Activated CD4-positive, alpha-beta T cell treated with anti-CD3 and anti-CD28 coated beads, Interleukin-2, amount 10 ng/mL, durations not matched to agents 7 days and 5 days (primary cell): ENCODE measurements at places on chromosomes 7 and 10. TPM values are rescaled to one million over a fixed set of nuclear protein-coding genes. Genes with fewer than 3 reads are reported as not detected.

GRCh38 chr7:144820552-144820951, 15.3 kb downstream of the TPK1 start:
- peak overlapping the region; percentile 79 for H3K27ac ChIP-seq
- H3K4me1 ChIP-seq, result peaks cover 67% of the 10 kb centered on the region
- H3K27me3 ChIP-seq, result no peaks in the 10 kb centered on the region
- peak overlapping the region; percentile 4 for H3K4me3 ChIP-seq

- peaks cover 4% of the 10 kb centered on the region for H3K4me1 ChIP-seq
- peaks cover 17% of the 10 kb centered on the region for H3K36me3 ChIP-seq
- H3K27me3 ChIP-seq, result no peaks in the 10 kb centered on the region
- no peak overlapping the region for H3K4me3 ChIP-seq
- no peak for DNase-seq
These were observed 12.5 kb upstream of the DAGLB start for GRCh38 chr7:6460303-6460702.

DNA sequence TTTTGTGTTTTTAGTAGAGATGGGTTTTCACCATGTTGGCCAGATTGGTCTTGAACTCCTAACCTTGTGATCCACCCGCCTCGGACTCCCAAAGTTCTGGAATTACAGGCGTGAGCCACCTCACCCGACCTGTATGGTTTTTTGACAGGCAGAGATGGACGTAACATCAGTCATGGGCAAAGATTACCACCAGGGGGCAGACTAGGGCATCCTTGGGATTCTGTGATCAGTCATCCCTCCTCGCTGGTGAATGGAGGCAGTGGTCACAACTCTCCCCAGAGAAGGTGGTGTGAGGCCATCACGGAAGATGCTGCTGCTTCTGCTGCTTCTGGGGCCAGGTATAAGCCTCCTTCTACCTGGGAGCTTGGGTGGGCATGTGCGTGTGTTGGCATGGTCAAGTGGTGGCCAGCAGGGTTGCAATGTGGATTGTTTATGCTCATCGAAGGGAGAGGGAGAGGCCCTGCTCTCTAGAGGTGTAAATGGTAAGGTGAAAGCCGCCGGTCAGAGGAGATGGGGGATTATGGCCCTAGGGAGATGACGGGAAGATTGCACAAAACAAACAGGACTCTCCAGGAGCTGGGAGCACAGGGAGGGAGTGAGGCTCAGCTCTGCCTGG, 122.7 kb upstream of the PRSS1 start:
- H3K4me1 ChIP-seq, result peaks cover 10% of the 10 kb centered on the region
- peak overlapping the region; percentile 90 for H3K27ac ChIP-seq
- H3K4me3 ChIP-seq, result peak overlapping the region; percentile 79
- H3K27me3 ChIP-seq, result peaks cover 4% of the 10 kb centered on the region

DNA sequence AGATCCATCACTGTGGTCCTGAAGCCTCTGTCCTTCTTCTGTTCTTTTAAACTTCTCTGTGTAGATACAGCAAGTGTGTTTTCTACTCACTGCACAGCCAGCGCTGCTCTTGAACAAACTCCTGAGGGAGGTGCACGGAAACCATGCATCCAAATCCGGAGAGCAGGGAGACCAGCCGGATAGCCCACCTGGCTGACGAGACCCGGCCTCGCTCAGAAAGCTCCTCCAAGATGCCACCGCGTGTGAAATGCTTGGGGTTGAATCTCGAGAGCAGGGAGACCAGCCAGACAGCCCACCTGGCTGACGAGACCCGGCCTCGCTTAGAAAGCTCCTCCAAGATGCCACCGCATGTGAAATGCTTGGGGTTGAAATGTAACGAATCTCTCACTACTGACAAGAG, 602.0 kb downstream of the PTPRN2 start:
- H3K36me3 ChIP-seq, result no peaks in the 10 kb centered on the region
- no peaks in the 10 kb centered on the region for H3K4me1 ChIP-seq
- no peak overlapping the region for H3K27ac ChIP-seq

GRCh38 chr10:87674943-87675342, 15.3 kb downstream of the PAPSS2 start:
- DNase-seq, result no peak
- no peak overlapping the region for H3K27ac ChIP-seq
- peaks cover 19% of the 10 kb centered on the region for H3K27me3 ChIP-seq
- no peak overlapping the region for H3K4me3 ChIP-seq
- peaks cover 3% of the 10 kb centered on the region for H3K4me1 ChIP-seq

- H3K27me3 ChIP-seq, result no peaks in the 10 kb centered on the region
- no peaks in the 10 kb centered on the region for H3K36me3 ChIP-seq
- no peaks in the 10 kb centered on the region for H3K4me1 ChIP-seq
- no peak overlapping the region for H3K4me3 ChIP-seq
- no peak for DNase-seq
These were observed 696.7 kb upstream of the CELF2 start for GRCh38 chr10:10320956-10321355.

- H3K36me3 ChIP-seq, result peaks cover 16% of the 10 kb centered on the region
- peaks cover 19% of the 10 kb centered on the region for H3K4me1 ChIP-seq
- no peaks in the 10 kb centered on the region for H3K27me3 ChIP-seq
- DNase-seq, result no peak
- H3K4me3 ChIP-seq, result no peak overlapping the region
These were observed 22.5 kb downstream of the PCGF5 start for GRCh38 chr10:91242940-91243339.

DNA sequence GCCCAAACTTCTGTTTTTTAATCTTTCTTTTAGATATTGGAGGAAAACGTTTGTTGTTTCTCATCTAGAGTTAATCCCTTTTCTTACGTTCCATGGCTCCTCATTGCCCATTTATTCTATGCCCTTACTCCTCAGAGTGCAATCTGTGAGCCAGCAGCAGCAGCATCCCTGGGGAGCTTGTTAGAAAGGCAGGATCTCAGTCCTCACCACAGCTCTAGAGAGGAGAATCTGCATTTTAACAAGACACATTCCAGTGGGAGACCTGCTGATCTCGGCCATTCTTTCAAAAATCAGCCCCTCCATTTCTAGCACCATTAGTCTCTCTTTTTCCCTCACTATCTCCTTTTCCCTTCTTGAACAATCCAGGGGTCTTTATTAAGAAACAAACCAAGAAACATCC, 84.4 kb upstream of the NOBOX start:
- H3K27ac ChIP-seq, result no peak overlapping the region
- no peak for DNase-seq
- no peaks in the 10 kb centered on the region for H3K36me3 ChIP-seq
- H3K4me3 ChIP-seq, result no peak overlapping the region

DNA sequence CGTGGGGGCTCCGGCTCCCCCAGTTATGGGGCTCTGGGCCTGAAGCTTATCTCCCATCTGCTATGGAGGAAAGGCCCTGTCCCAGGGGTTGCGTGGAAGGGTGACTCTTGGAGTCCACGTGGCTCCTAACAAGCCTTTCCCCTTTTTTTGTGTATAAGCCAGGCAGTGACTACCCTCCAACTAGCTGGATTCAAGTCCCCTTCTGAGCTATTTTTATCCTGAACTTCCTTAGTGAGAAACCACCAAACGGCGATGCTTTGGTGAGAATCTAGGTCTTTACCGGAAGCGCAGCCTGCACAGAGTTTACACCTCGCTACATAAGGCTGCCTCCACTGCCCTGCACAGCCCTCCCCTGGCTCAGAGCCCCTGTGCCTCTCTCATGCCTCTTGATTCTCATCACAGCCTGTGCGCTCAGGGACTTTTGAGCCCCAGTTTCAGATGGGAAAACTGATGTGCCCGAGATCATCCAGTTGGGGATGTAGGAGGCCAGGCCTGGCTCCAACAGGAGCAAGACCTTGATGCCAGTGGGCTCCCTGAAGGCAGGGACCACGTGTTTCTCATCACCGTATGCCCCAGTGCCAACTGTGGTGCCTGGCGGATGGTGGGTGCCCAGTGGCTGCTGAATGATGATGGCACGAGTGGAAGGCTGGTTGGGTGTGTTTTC, 102.3 kb upstream of the PPIF start:
- peak; percentile 39 for DNase-seq
- peak overlapping the region; percentile 89 for H3K27ac ChIP-seq
- peaks cover 76% of the 10 kb centered on the region for H3K4me1 ChIP-seq
- H3K4me3 ChIP-seq, result peak overlapping the region; percentile 75
- peaks cover 7% of the 10 kb centered on the region for H3K36me3 ChIP-seq

DNA sequence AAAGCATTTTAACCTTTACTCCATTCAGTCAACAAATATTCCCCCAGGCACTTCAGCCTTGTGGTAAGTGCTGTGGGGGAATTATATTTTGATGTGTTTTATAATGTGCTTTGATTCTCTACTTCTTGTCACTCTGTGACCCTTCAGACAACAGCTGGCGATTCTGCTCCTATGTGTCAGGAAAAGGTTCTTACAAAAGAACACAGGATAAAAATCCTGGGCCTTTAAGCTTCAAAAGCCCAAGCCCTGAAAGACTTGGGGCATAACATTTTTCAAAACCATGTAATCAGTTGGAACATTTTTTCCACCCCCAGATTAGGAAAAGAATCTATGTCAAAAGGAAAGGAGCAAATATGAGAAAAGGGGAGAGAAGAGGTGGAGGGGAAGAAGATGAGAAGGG, 37.8 kb upstream of the LRRC17 start:
- no peak overlapping the region for H3K4me3 ChIP-seq
- no peak for DNase-seq
- no peaks in the 10 kb centered on the region for H3K36me3 ChIP-seq
- no peak overlapping the region for H3K27ac ChIP-seq

- H3K27me3 ChIP-seq, result no peaks in the 10 kb centered on the region
- no peak overlapping the region for H3K4me3 ChIP-seq
- H3K27ac ChIP-seq, result no peak overlapping the region
- H3K36me3 ChIP-seq, result no peaks in the 10 kb centered on the region
- DNase-seq, result no peak
These were observed 766.9 kb downstream of the XPNPEP1 start for GRCh38 chr10:109156396-109156795.

- no peaks in the 10 kb centered on the region for H3K4me1 ChIP-seq
- no peaks in the 10 kb centered on the region for H3K36me3 ChIP-seq
- DNase-seq, result no peak
These were observed 127.8 kb upstream of the NPSR1 start for GRCh38 chr7:34530259-34530658.

DNA sequence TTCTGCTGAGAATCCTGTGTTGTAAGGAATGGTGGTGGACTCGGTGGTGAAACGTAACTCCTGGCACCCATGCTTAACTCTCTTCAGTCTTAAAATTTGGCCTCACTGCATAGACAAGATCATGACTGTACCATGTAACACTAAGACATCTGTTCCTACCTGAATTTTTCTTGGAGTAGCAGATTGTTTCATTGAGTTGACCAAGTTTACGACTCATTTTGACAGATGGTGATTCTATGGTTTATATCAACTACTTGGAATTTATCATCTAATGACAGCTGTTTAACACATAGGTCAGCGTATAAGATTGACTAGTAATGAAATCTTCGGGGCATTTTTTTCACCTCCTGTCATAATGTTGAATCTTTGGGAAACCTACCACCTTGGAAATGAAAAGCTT, 184.2 kb downstream of the CELF2 start:
- H3K27me3 ChIP-seq, result no peaks in the 10 kb centered on the region
- DNase-seq, result no peak
- peaks cover 92% of the 10 kb centered on the region for H3K36me3 ChIP-seq
- H3K27ac ChIP-seq, result no peak overlapping the region
- no peak overlapping the region for H3K4me3 ChIP-seq
- peaks cover 93% of the 10 kb centered on the region for H3K4me1 ChIP-seq

DNA sequence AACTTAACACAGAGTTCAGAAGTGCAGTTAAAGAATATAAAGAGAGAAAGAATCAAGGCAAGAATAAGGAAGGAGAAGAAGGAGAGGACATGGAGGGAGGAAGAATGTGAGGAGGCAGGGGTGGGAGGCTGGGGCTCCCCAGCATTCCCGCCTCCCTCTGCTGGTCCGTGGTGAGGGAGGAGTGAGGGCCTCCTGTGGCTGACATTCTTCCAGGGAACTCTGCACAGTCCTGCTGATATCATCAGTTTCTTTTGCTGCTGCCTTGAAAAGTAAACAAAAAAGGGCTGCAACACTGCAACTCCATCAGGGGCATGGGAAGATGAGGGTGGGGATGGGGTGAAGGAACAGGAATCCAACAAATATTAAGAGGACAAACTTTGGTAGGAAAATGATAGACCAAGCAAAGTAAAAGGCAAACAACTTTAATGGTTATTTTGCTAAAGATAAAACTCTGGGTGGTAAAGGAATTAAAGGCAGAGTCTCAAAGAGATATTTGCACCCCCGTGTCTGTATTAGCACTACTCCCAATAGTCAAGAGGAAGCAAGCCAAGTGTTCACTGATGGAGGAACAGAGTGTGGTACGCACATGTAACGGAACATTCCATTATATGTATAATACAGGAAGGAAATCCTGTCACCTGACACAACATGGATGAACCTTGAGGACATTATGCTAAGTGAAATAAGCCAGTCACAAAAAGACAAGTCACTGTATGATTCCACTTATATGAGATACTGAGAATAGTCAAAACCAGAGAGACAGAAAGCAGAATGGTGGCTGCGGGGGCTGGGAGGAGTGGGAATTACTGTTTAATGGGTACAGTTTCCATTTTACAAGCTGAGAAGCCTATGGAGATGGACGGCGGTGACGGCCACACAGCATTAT, 8.0 kb upstream of the SPOCK2 start:
- no peak for DNase-seq
- H3K4me3 ChIP-seq, result no peak overlapping the region
- H3K27me3 ChIP-seq, result no peaks in the 10 kb centered on the region
- H3K36me3 ChIP-seq, result peaks cover 45% of the 10 kb centered on the region
- peaks cover 44% of the 10 kb centered on the region for H3K4me1 ChIP-seq

DNA sequence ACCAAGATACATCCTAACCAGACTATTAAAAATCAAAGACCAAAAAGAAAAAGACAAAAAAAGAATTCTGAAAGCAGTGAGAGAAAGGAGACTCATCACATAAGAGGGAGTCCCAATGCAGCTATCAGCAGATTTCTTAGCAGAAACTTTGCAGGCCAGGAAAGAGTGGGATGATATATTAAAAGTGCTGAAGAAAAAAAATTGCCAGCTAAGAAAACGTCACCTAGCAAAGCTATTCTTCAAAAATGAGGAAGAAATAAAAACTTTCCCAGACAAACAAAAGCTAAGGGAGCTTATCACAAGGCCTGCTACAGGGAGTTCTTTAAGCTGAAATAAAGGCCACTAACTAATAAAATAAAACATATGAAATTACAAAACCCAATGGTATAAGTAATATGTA, 40.5 kb upstream of the CDK6 start:
- H3K27me3 ChIP-seq, result peaks cover 2% of the 10 kb centered on the region
- peaks cover 37% of the 10 kb centered on the region for H3K4me1 ChIP-seq
- no peak for DNase-seq
- H3K27ac ChIP-seq, result no peak overlapping the region
- no peak overlapping the region for H3K4me3 ChIP-seq
- peaks cover 5% of the 10 kb centered on the region for H3K36me3 ChIP-seq

- no peaks in the 10 kb centered on the region for H3K4me1 ChIP-seq
- H3K4me3 ChIP-seq, result no peak overlapping the region
- H3K36me3 ChIP-seq, result no peaks in the 10 kb centered on the region
- H3K27ac ChIP-seq, result no peak overlapping the region
- peaks cover 24% of the 10 kb centered on the region for H3K27me3 ChIP-seq
These were observed 103.0 kb upstream of the ANKRD1 start for GRCh38 chr10:91023700-91024398.

SLC26A3 gene
- total RNA-seq, result not detected

MMP21 gene
- total RNA-seq, result not detected

PAPOLB gene
- not detected for total RNA-seq

CPED1 gene
- not detected for total RNA-seq

POLD2 gene
- total RNA-seq, result 128 TPM

APBB1IP gene
- total RNA-seq, result 92.2 TPM

CCDC172 gene
- total RNA-seq, result not detected

CABCOCO1 gene
- not detected for total RNA-seq

PNLIPRP2 gene
- not detected for total RNA-seq

SPDYE3 gene
- not detected for total RNA-seq

LMOD2 gene
- total RNA-seq, result not detected

SLC13A4 gene
- not detected for total RNA-seq

SPRN gene
- not detected for total RNA-seq
